ENCODE measurements at places on chromosomes 6 and 20.

DNA sequence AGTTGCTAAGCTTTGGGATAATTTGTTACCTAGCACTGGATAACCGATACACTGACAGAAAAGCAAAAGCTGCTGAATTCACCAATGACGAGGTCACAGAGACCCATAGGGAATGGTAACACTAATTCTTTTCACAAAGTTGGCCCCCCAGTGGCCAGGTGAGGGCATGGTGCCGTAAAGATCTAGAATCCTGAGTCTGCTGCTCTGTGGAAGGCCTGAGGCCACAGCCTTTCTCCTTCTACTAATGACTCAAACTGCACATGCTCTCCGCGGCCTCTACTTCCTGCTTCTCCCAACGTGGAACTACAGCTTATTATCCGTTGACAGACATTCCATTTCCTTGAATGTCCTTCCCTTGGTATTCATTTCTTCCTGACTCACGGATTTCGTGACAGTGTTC, 127.1 kb downstream of the OPRM1 start:
- no peak for DNase-seq

- no peak for DNase-seq
Observed at GRCh38 chr6:112592159-112592558, 245.0 kb downstream of the RFPL4B start.

GRCh38 chr6:22081709-22082108, 215.1 kb downstream of the PRL start:
- no peak for DNase-seq

GRCh38 chr20:61965606-61966491, 99.8 kb downstream of the TAF4 start:
- no peak for DNase-seq

GRCh38 chr20:32885952-32886351, 27.2 kb downstream of the EFCAB8 start:
- DNase-seq: no peak

DNA sequence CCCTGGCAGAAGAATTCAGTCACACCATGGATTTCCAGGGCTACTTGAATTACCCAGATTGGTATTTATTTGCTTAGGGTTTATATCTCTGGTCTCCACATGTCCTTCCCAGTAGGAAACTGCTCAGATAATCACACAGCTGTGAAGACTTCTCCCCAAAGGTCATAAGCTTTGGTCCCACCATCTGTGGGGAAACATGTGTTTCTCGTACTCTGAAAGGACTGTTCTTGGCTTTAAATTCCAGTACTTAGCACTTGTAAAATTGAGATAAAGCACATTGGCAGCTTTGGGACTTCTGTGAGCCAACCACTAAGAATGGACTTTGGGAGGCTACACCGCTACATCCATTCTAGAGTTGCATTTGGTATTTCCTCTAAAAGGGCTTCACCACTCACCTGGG, 205.3 kb upstream of the FOXA2 start:
- no peak for DNase-seq

DNA sequence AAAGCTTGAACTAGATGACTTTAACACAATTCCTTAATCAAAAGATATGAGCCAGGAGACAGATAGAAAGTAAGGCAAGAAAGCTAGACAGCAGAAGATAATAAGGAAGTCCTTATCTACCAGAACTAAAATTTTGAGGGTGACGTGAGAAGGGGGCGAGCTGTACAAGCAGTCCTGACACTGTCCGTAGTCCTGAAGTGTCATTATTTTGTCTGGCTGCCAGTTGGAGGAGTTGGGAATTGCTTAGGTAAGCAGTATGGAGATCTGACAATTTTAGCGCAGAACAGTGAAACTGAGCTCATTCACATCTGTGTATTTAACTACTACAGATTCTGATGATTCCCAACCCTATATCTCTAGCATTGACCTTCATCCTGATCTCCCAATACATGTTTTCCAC, 25.8 kb upstream of the CEP85L start:
- no peak for DNase-seq

DNA sequence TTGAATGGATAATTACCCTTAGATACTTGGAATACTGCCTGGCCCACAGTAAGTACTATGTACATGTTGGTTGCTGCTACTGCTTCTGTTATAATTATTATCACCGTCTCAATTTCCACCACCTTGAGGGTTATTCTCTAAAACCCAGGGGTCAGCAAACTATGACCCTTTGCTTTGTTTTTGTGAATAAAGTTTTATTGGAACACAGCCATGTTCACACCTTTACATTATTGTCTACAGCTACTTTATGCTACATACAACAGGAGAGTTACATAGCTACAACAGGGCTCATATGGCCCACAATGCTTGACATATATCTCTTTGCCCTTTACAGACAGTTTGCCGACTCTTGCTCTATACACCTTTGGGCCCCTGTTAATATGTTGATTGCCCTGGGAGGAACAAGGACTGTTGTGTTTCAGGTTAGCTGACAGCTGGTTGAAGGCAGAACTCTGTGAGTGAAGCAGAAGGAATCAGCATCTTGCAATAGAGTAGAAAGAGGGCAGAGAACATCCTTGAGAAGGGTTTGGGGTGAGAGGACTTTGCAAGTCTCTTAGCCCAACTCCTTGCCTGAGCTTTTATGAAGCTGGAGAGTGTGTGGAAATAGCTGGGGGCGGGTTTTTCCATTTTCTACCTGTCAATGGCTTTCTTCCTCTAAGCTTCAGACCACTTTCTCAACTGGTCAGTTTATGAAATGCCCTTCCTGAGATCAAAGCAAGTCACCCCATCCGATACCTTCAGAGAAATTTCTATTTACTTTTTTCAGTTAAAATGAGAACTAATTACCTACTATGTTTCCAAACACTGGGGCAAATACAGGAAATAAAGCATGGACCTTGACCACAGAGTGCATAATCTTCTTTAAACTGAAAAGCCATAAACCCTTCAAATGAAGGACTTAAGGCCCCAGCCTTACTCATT, 3.5 kb upstream of the MEP1A start:
- no peak for DNase-seq

DNA sequence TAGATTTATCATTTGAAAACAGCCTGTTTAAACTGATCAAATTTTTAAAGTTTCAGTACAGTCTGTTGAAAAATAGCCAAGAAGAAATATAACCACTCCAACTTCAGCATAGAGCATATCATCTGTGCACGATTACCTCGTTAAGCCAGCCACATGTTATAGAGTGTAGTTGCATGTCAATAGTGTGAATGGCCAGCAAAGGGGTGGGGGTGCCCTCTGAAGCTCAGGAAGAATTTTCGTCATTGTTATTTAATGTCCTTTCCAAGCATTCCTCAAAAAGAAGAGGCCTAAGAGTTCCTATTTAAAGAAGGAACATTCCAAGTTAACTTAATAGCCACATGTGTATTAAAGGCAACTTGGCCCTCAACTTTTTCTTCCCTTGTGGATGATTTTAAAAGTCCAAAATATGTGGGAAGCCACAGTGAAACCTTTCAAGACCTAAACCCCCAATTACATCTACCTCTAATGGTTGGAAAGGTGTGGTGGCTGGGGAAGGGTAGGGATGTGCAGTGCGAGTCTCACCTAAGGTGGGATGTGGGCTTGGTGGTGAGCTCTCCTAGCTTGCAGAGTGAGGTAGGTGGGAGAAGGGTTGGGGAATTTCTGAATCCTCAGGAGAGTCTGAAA, 1.8 kb upstream of the CCN2 start:
- no peak for DNase-seq

- DNase-seq: no peak
Observed at GRCh38 chr6:169726963-169727362, 2.7 kb upstream of the PHF10 start.

DNA sequence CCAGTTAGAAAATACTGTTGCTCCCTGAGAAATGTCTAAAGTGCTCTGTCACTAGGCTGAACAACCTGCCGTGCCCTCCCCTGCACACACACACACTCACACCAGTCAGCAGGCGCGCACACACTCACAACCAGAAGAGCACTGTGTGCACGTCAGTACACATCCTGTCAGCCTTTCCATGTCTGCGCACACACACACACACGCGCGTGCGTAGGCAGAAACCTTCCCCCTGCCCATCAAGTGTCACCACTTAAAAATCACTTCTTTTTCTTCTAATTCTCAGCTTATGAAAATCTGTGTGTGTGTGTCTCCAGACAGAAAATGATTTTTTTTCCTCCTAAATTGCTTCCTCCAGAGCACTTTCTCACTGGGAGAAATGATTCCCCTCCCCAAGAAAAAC, 100.3 kb downstream of the EDN3 start:
- DNase-seq: no peak

- no peak for DNase-seq
Observed at GRCh38 chr6:18118330-18118729, 4.1 kb downstream of the NHLRC1 start.
